B cell (primary cell): ENCODE measurements at places on chromosomes 11 and 22.

GRCh38 chr11:71428861-71429435, 19.2 kb downstream of the DHCR7 start:
- DNase-seq, result no peak

DNA sequence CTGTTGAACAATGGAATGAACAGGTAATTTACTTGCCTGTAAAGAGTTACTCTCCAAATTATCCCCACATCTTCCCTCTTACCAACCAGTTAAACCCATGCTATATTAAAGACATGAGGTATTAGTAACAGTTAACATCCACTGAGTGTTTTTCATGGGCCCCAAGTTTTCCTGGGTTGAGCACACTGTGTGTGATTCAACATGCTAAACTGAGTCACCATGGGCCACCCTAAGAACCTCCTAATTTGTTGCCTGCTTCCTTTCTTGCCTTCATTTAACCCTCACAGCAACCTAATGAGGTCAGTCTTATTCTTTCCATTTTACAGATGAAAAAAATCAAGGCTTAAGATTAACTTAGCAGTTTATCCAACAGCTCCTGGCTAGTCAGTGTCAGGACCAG, 51.0 kb downstream of the GALNT18 start:
- DNase-seq, result no peak

GRCh38 chr11:128725630-128726319, 31.9 kb downstream of the FLI1 start:
- peak; percentile 90 for DNase-seq

- no peak for DNase-seq
These were observed 108.1 kb downstream of the INSC start for GRCh38 chr11:15222777-15223176.

GRCh38 chr11:96614846-96615245, 225.0 kb downstream of the JRKL start:
- DNase-seq, result no peak

GRCh38 chr11:111835665-111836064, 35.7 kb downstream of the ALG9 start:
- no peak for DNase-seq

- DNase-seq, result no peak
These were observed 18.2 kb downstream of the TEAD1 start for GRCh38 chr11:12692229-12693075.

DNA sequence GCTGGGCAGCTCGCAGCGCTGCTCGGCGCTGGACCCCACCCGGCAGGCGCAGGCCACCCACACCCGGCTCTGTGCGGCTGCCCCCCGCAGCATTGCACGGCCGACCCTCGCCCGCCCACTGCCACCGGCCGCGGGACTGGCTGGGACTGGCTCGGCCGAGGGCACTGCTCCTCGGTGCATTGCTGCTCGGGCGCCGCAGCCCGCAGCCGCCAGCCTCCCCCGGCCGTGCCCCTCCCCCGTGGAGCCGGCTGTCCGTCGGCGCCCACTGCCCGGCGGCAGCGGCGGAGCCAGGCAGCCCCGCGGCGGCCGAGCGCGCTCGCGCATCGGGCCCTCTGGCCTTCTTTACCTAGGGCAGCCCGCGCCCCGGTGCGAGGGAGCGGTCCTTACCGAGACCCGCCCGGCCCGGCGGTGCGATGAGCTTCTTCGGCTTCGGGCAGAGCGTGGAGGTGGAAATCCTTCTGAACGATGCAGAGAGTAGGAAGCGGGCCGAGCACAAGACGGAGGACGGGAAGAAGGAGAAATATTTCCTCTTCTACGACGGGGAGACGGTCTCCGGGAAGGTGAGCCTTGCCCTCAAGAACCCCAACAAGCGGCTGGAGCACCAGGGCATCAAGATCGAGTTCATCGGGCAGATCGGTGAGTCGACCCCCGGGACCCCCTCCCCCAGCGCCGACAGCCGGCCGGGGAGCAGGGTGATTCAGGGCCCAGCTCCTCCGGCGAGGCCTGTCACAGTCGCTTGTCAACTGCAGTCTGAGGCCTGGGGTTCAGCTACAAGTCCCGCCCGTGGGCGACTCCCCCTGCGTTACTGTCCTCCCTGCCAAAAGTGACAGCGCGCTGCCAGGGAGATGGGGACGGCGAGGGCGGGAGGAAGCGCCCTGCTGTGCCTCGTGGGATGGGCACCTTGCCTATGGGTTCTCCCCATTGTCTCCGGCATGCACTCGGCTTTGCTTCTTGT, 516 bp downstream of the VPS26B start:
- DNase-seq, result peak; percentile 56

DNA sequence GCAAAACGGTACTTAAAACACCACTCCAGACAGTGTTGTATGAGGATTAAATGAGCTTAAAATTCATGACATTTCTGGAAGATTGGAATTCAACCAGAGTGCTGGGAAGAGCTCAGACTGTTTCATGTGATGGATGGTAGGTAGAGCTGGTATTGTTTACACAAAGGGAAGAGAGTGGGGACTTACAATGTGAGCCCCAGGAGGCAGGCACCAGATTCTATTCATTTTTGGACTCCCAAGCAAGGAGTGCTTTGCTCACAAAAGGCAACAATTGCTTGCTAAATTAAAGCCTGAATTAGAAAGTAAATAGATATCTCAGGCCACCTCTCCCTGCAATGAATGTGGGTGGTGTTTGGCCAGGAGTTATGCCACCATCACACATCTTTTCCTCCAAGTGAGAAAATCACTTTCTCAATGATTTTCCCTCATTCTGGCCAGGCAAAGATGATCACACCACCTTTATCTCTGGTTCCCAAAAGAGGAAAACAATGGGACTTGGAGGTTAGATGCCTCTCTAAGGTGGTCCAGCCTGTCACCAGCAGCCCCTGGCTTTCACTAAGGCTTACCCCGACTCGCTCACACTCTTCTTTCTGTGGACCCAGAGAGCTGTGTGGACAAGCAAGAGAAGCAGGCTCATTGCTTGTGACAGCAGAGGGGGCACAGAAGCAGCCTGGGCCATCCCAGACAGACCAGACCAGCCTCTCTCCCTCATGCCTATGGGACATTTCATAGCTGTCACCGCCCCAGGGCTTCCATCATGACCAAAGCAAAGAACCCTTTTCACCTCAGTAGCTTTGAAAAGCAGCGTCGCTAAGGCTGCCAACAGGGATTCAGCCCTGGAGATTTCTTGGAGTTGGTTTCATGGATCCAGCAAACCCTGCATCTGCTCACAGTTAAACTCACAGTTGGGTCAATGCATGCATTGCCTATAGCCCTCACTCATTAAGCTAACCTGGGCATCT, 63.5 kb upstream of the DRD2 start:
- no peak for DNase-seq

GRCh38 chr11:122633219-122633829, 22.2 kb upstream of the UBASH3B start:
- peak; percentile 52 for DNase-seq

DNA sequence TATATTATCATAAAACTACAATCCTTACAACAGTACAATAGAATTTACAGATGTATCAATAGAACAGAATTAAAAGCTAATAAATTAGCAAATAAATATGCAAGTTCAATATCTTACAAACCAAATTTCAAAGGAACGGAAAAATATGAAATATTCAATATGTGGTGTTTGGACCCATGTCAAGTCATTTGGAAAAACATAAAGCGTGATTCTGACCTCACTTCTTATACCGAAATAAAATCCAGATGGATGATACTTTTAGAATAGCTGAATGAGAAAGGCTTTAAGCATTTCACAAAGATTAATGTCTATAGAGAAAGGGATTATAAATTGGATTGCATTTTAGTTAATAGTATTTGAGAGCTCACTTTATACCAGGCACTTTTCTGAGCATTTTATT, 92.8 kb upstream of the TEAD1 start:
- no peak for DNase-seq

GRCh38 chr11:422249-422656, 7.5 kb upstream of the SIGIRR start:
- no peak for DNase-seq

DNA sequence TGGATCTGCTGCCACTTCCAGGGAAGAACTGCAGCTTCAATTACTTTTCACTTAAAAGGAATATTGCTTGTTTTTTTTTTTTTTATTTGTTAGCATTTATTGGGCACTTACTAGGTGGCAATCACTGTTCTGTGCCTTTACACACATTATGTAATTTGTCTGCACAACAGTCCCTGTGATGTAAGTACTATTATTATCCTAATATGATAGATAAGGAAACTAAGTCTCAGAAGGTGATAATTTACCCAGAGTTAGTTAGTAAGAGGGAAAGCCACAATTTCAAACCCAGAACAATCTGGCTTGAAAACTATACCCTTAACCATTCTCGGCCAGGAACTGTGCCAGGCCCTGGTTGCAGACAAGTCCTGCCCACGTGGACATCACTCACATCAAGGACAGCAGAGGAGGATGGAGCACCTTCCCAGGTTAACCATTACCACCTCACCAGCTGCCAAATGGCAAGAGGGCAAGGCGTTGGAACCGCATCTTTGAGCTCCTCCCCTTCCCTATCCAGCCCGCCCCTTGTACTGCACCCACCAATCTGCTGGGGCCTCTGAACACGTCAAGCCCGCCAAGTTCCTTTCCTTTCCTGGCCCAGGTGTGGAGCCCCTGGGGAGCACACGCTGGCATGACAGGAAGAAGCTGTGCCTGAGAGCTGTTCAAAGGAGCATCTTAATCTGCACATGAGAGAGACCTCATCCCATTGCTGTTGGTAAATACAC, 78.4 kb downstream of the NAV2 start:
- DNase-seq, result no peak

DNA sequence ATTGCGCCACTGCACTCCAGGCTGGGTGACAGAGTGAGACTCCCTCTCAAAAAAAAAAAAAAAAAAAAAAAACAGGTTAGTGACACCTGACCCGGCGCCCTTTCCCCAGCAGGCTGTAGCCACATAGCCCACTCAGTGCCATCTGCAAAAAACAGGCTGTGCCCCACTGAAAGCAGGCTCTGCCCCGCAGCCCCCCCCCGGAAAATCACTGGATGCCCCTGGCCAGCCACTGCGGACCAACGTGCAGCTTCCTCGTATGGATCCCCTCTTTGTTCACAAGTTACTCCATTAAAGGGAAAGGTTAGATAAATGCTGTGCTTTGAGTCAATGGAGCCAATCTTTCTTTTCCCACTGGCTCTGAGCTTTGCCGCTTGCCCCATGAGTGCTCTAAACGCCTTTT, 660.3 kb downstream of the TBC1D22A start:
- no peak for DNase-seq

GRCh38 chr11:14422814-14423182, 63.8 kb upstream of the RRAS2 start:
- DNase-seq, result no peak

GRCh38 chr11:131816051-131816450, 445.6 kb downstream of the NTM start:
- no peak for DNase-seq

DNA sequence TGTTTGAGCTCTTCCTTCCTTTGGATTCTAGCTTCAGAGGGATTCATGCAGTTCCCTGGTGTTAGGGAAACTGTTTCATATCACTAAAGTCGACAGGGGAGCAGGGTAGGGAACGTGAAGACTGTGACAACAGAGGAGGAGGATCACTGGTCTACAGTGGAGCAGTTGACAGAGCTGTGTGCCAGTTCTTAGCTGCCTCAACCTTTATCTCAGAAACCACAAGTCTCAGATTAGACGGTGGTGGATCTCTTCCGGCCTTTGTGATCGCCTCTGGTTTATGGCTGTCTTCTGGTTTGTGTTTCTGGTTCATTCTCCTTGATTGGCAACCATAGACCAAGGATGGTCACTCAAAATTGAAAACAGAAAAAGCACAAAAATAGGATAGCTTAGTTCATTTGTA, 538.9 kb upstream of the API5 start:
- DNase-seq, result no peak

DNA sequence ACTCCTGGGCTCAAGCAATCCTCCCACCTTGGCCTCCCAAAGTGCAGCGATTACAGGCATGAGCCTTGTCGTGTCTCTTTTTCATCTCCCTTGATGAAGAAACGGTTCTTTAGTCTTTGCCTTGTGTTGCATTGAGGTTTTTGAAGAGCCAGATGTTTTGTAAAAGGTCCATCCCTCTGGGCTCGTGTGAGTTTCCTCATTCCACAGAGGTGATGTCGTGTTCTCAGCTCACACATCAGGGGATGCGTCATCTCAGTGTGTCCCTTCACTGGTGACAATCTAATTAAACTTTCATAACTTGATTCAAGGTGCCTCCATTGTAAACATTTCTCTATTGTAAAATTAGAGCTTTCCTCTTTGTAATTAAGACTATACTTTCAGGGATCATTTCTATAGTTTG, 29.7 kb upstream of the TEF start:
- no peak for DNase-seq

GRCh38 chr22:40181323-40181722, 3.6 kb downstream of the TNRC6B start:
- no peak for DNase-seq

GRCh38 chr22:36522662-36523061, 6.3 kb downstream of the EIF3D start:
- no peak for DNase-seq

DNA sequence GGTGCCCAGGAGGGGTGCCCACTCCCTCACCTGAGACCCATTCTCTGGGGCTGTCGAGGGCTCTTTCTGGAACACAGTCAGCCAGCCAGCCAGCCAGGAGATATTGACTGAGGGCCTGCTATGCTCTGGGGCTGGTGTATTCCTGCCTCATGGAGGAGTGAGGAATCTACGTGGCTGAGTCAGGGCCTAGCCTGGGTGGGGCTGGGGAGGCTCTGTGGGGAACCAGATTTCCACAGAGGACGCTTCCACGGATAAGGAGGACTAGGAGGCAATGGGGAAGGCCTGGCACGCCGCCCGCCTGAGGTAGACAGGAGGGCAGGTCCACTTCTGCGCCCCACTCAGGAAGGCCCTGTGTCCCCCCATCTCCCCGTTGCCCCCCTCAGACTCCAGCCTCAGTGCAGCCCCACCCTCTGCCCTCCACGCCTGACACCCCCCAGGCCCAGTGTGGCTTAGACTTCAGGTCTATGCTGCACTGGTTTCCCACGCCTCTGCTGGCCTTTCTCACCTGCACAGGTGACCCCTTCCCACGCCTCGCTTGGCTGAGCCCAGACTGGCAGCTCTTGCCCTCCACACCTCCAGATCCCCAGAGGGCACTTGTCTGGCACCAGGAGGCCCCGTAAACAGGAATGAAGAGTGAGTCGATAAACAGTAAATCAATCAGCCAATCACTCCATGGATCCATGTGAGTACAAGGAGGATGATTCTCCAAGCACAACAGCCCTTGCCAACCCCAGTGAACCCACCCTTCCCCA, 37.5 kb downstream of the MACROD1 start:
- DNase-seq, result no peak

DNA sequence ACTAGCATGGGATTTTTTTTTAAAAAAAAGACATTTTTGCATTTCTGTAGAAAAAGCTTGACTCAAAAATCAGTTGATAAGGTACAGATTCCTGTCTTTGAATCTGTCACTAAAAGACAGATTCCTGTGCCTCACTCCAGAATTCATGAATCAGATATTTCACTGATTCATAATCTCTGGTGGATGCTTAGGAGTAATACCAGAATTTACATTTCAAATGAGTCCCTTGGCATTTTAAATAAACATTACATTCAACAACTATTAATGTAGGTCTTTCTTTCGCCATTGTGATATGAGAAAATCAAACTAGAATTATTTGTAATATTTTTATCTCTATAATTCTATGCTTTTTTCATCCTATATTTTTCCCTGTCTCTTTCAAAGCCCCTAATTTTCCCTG, 128.3 kb downstream of the APIP start:
- DNase-seq, result no peak
